IMR-90 (cell line): ENCODE measurements at places on chromosomes 3 and 15.
A peak's percentile ranks its signal among the peaks of the same experiment; 100 is the strongest.

DNA sequence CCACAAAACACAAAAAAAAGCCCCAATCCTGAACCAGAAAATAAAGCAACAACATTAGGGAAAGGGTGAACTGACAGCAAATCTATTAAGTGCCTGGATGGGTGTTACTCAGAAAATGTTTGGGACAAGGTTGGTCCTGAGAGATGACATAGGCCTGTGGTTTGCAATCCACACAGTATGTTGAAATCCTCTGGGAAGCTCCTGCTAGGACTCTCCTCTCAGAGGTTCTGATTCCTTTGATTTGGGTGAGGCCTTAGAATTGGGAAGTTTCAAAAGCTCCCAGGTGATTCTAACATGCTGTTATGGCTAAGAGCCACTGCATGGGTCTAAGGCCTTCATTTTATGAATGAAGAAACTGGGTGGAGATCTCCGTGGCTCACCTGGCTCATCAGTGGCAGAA, 18.4 kb downstream of the CLDN1 start:
- no peaks in the 10 kb centered on the region for H3K36me3 ChIP-seq
- no peak overlapping the region for H3K4me3 ChIP-seq
- no peak for DNase-seq
- H3K4me1 ChIP-seq, result peaks cover 3% of the 10 kb centered on the region

- H3K27ac ChIP-seq, result no peak overlapping the region
- H3K36me3 ChIP-seq, result no peaks in the 10 kb centered on the region
- H3K4me3 ChIP-seq, result no peak overlapping the region
These were observed 10.8 kb downstream of the THRB start for GRCh38 chr3:24483873-24484272.

- H3K4me3 ChIP-seq, result no peak overlapping the region
- peak overlapping the region; percentile 39; the same call in 1 of the 2 replicates for H3K27ac ChIP-seq
- H3K27me3 ChIP-seq, result no peaks in the 10 kb centered on the region
These were observed 134.3 kb upstream of the ABHD17C start for GRCh38 chr15:80560601-80561400.

DNA sequence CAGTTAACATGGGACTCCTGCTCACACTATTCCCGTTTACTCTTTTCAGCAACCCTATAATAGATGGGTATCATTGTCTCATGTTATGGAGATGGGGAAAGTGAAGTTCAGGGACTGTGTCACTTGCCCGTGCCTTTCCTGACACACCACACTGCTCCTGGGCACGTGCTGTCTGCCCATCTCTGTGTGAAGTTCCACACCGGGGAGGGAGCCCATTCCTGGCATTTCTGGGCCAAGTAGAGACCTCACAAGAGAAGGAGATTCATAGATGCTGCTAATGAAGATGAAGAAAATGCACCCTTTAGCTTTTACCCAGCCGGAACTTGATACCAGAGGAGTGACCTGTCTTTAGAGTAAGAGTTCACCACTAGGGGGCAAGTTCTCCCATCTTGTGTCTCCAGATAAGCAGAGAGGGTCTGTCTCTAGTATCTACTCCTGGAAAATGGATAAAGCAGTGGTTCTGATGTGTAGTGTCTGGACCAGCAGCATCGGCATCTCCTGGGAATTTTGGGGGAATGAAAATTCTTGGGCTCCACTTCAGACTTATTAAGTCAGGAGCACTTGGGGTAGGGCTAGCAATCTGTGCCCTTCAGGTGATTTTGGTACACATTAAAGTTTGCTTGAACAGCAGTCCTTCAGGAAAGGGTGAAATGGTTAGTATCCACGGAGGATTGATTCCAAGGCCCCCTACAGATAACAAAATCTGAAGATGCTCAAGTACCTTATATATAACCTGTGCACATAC, 2.0 kb upstream of the TOPBP1 start:
- H3K27me3 ChIP-seq, result no peaks in the 10 kb centered on the region
- H3K4me3 ChIP-seq, result no peak overlapping the region
- H3K4me1 ChIP-seq, result peaks cover 3% of the 10 kb centered on the region

DNA sequence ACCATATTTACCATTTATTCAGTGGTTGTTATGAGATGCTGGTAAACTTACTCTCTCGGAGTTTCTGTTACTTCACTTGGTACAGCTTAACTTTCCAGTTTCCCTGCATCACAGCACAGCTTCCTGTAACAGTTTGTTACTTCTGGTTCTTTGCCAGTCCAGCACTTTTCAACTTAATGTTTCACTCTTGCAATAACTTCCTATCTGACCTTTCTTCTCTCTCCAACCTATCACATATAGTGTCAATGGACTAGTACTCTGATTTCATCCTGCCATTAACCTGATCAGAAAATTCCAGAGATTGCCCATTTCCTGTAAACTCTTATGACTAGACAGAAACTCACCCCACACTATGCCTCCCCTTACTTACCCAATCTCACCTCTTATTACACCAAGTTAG, 3.9 kb upstream of the ATP11B start:
- no peak overlapping the region for H3K27ac ChIP-seq
- H3K36me3 ChIP-seq, result no peaks in the 10 kb centered on the region
- no peaks in the 10 kb centered on the region for H3K4me1 ChIP-seq
- no peak overlapping the region for H3K4me3 ChIP-seq
- H3K27me3 ChIP-seq, result peaks cover 4% of the 10 kb centered on the region; the same call in 1 of the 2 replicates
- peak; percentile 18 for DNase-seq

GRCh38 chr3:56557831-56558170, 826 bp downstream of the CCDC66 start:
- H3K36me3 ChIP-seq, result 0 out of 2 replicates have a peak, but pooled peaks cover 3% of the 10 kb centered on the region
- H3K27me3 ChIP-seq, result no peaks in the 10 kb centered on the region
- H3K27ac ChIP-seq, result no peak overlapping the region; the same call in 1 of the 2 replicates
- H3K4me1 ChIP-seq, result no peaks in the 10 kb centered on the region

DNA sequence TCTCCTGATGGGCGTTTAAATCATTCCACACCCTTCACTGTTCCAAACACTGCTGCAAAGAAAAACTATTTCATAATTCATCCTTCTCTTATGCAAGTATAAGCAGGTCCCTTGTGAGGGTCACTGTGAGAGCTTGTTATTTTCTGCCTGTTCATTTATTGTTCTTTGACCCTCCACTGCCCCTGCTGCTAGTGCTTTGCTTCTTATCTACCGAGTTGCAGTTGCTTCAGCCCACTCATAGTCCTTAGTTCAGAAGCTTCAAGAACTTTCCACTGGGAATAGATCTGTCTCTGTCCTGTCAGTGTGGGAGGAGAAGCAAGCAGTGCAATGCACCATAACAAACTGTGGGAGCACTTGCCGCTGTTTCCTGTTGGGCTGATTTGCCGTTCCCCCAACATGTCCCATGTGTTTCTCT, 39.8 kb downstream of the RIOX2 start:
- no peak overlapping the region for H3K27ac ChIP-seq
- peaks cover 16% of the 10 kb centered on the region for H3K36me3 ChIP-seq
- no peaks in the 10 kb centered on the region; the same call in 1 of the 2 replicates for H3K4me1 ChIP-seq
- no peak for DNase-seq
- no peak overlapping the region for H3K4me3 ChIP-seq
- H3K27me3 ChIP-seq, result no peaks in the 10 kb centered on the region

GRCh38 chr15:39670687-39671086, 89.8 kb downstream of the THBS1 start:
- H3K27me3 ChIP-seq, result no peaks in the 10 kb centered on the region
- H3K36me3 ChIP-seq, result no peaks in the 10 kb centered on the region
- H3K27ac ChIP-seq, result no peak overlapping the region
- DNase-seq, result no peak
